NCI-H446 treated with DMSO at 0.1 percent for 48 hours (cell line): ENCODE measurements at places on chromosomes 13 and 19.

DNA sequence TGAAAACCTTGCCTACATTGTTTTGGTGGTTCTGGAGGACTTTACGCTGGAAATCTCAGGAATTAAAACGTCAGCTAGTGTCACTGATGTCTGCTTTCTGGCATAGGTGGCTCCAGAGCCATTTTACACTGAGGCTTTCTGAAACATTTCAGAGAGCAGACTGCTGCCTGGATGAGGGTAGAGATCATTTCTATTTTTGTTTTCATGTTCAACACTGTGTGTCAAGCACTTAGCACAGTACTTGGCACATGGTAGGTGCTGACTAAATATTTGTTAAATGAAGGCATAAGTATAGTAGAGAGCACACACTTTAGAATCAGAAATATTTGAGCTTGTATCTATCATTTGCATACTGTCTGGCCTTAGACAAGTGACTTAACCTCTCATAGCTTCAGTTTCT is 59.1 kb upstream of the FRY start:
- DNase-seq, result no peak

DNA sequence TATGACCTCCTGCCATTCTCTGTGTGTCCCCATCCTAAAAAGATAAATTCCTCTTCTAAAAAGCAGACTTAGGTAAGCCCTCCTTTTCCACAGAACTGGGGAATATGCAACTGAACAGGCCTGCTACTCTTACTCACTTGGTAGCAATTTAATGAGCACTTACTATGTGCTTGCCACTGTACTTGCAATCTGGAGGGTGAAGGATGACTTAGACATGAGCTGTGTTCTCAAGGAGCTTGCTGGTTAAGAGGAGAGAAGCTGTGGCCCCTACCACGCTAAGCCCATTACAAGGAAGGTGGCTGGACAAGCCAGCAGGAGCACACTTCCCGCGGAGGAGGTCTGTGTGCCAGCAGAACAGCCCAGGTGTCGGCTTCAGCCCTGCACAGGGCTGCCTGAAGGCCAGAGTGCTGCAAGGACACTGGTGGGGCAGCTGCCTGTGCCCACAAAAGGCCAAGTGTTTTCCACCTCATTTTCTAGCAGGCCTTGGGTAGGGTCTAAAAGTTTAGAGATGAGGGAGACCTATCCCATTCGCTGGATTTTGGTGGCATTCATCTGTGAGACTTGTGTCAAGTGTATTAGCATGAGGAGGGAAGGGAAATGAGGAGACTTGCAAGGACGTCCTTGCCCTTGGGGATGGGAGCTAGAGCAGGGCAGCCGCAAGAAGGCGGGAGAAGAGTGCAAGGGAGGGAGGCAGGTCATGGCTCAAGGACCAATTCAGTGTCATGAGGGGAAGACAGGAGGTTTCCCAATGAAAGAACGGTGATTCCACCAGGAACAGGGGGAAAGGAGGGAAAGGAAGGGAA is 52.0 kb downstream of the COL4A1 start:
- DNase-seq, result no peak

DNA sequence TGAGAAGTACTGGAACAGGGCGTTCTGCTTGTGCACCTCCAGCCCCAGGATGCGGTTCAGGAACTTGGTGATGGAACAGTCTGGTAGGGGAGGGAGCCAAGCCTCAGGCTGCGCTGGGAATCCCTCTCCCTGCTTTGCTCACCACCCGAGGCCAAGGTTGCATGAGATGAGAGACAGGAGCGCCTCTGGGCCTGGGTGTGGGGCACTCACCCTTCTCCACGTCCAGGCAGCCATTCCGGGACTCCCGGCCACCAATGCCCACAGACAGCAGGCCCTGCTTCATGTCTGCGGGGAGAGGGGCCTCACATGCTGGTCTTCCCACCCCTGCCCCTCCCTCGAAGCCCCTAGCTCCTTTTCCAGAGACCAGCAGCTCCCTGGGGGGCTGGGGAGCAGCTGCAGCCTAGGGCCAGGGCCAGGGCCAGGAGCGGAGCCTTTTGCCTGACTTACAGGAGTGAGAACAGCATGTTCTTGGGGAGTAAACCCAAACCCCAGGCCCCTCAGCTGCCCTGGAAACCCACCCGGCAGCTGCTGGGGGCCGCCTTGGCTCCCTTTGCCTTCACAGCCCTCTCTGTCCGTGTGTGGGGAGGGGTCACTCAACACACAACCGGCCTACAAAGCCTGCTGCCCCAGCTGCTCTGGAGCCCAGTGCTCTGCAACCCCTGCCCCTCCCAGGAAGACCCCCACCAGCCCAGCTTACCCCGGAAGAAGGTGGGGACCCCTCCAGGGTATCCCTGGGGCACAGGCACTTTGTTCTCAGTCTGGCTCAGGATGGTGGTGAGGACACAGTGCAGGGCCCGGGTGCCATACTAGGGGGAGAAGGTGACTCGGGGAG is 7.2 kb downstream of the GPX4 start:
- no peak for DNase-seq

DNA sequence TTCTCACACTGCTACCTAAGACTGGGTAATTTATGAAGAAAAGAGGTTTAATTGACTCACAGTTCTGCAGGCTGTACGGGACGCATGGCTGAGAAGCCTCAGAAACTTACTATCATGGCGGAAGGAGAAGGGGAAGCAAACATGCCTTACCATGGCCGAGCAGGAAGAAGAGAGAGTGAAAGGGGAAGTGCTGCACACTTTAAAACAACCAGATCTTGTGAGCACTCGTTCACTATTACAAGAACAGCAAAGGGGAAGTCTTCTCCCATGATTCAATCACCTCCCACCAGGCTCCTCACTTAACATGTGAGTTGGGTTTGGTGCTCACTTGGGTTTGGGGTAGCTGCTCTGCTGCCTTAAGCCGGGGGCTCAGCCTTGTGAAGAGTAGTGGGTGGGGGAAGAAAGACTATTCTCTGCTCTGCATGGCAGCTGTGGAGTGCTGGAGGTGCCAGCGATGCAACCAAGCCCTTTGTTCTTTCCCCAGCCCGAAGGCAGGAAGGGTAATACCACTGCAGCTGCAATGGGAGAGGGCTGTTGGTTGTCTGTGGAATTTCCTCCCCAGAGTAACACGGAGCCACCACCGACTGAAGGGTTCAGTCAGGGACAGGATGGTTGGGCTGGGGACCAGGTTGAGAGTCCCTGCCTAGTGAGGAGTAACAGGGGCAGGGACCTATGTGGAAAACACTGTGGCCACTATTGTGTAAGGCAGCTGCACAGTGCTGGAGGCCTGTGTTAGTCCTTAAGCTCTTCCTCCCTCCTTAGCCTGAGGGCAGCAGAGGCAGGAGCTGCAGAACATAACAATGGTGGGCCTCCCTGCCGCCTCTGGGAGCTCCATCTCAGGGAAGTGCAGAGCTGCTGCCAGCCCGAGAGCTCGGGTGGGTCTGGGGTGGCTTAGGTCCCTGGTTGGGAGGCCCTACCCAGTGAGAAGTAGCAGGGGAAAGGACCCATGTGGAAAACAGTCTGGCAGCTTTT is 1262.5 kb downstream of the EFNB2 start:
- DNase-seq, result no peak

GRCh38 chr13:22080832-22081231 is 410.0 kb downstream of the FGF9 start:
- no peak for DNase-seq

DNA sequence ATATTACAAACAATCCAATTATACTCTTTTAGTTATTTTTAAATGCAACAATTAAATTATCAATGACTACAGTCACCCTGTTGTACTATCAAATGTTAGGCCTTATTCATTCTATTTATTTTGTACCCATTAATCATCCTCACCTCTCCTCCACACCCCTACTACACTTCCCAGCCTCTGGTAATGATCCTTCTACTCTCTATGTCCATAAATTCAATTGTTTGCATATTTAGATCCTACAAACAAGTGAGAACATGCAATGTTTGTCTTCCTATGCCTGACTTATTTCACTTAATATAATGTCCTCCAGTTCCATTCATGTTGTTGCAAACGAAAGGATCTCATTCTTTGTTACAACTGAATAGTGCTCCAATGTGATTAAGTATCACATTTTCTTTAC is 1414.6 kb downstream of the SLITRK1 start:
- no peak for DNase-seq

- DNase-seq, result no peak
Measured at GRCh38 chr13:32627793-32628192, 41.5 kb downstream of the PDS5B start.

DNA sequence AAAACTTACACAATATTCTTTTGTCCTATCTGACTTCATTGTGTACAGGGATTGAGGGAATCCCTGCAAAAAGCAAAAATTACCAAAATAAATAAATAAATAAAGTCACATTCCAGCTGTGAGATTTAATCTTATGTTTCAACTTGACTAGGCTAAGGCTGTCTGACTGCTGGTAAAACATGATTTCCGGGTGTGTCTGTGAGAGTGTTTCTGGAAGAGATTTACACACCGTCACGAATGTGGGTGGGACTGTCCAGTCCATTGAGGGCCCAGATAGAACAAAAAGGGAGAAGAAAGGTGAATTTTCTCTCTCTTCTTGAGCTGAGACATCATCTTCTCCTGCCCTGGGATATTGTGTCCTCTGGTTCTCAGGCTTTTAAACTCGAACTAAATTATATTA is 166.1 kb downstream of the LIG4 start:
- DNase-seq, result no peak

- no peak for DNase-seq
Measured at GRCh38 chr13:97282705-97283104, 60.6 kb downstream of the MBNL2 start.

GRCh38 chr19:19470579-19470978 is 44.8 kb downstream of the TSSK6 start:
- no peak for DNase-seq

- DNase-seq, result peak; percentile 8
Measured at GRCh38 chr19:15378534-15379082, 979 bp downstream of the AKAP8 start.

GRCh38 chr13:88248393-88248792 is 577.2 kb downstream of the SLITRK5 start:
- no peak for DNase-seq

DNA sequence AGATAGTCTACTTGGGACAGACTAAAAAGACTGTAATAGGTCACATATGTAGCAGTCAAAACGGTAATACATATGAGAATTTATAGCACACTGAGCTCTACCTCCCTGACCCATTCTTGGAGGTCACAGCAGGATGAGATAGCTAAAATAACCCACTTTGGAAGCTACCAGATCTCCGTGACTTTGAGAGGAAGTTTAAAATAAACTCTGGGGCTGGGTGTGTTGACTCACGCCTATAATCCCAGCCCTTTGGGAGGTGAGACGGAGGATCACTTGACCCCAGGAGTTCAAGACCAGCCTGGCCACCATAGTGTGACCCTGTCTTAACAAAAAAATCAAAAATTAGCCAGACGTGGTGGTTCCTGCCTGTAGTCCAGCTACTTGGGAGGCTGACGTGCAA is 45.3 kb downstream of the DHRS12 start:
- DNase-seq, result no peak

DNA sequence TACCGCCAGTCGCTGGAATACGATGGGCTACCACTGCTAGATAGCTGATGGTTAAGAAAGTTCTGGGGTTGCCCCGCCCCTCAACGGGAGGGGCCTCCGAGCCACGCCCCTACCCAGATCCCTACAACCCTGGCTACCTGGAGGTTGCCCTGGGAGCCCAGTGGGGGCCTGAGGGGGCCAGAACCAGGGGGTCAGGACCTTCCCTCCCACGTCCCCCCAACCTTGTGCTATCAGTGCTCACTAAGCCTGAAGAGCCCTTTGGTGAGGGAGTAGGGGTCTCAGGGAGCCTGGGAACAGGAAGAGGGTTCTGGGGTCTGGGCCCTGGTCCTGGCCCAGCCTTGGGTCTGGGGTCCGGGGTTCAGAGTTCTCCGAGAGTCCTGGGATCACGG is 8.9 kb downstream of the OCEL1 start:
- no peak for DNase-seq

DNA sequence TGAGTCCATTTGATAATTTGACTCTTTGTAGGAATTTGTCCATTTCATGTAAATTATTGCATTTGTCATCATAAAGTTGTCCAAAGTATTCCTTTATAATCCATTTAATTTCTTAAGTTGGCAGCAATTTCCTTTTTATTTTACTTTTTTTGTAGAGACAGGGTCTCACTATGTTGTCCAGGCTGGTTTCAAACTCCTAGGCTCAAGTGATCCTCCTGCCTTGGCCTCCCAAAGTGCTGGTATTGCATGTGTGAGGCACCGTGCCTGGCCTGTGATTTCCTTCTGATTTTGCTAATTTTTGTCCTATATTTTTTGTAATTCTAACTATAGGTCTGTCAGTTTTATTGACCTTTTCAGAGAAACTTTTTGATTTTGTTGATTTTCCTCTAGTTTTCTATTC is 84.9 kb downstream of the URI1 start:
- no peak for DNase-seq

DNA sequence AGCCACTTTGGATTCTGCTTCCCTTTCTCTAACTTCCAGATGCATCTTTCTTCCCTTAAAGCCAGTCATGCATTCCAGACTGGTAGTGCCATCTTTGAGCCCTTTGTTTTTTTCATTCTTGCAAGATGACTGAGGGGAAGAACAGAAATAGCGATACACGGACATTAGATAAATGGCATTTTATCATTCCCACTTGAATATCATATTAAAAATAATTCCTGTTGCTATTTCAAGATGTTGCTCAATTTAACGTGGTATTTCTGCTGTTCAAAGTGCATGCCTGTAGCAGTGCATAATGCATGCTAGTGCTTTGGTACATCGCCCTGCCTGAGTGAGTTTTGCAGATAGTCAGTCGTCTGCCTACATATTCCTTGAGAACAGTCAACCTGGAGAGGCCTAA is 140.6 kb upstream of the FRY start:
- DNase-seq, result no peak
